Naive thymus-derived CD8-positive, alpha-beta T cell (primary cell): ENCODE measurements at places on chromosomes 3 and 15.

- H3K36me3 ChIP-seq = peaks cover under 1% of the 10 kb centered on the region
- peak overlapping the region; percentile 97 for H3K4me3 ChIP-seq
- H3K27ac ChIP-seq = peak overlapping the region; percentile 98
Measured at GRCh38 chr3:122679882-122680474, 661 bp upstream of the PARP14 start.

DNA sequence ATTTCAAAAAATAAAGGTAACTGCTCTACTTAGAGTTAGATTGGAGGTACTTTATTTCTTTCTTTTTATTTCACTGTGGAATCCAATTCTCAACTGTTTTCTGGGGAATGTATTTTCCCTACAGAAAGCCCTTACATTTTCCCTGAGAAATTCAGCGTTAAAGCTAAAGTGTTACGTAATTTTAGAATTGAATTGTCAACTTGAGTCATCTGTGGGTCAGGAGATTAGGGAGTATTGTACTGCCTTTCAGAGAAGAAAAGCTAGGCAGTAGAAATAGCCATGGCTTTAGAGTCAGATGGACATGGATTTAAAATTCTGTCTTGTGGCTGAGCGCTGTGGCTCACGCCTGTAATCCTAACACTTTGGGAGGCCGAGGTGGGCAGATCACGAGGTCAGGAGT lies 728.6 kb downstream of the ROBO1 start:
- H3K4me3 ChIP-seq = no peak overlapping the region
- DNase-seq = no peak
- no peaks in the 10 kb centered on the region for H3K27me3 ChIP-seq
- no peak overlapping the region for H3K27ac ChIP-seq

- no peak for DNase-seq
- H3K4me1 ChIP-seq = no peaks in the 10 kb centered on the region
- no peak overlapping the region for H3K4me3 ChIP-seq
- no peaks in the 10 kb centered on the region for H3K27me3 ChIP-seq
- H3K36me3 ChIP-seq = no peaks in the 10 kb centered on the region
Measured at GRCh38 chr3:132997404-132998185, 40.6 kb upstream of the TMEM108 start.

- H3K36me3 ChIP-seq = no peaks in the 10 kb centered on the region
- DNase-seq = no peak
- peaks cover 2% of the 10 kb centered on the region for H3K4me1 ChIP-seq
- H3K4me3 ChIP-seq = no peak overlapping the region
Measured at GRCh38 chr3:16069149-16069922, 105.1 kb upstream of the GALNT15 start.

- no peaks in the 10 kb centered on the region for H3K36me3 ChIP-seq
- peaks cover 6% of the 10 kb centered on the region for H3K27me3 ChIP-seq
- no peak overlapping the region for H3K27ac ChIP-seq
- H3K4me3 ChIP-seq = no peak overlapping the region
Measured at GRCh38 chr3:72665701-72666446, 182.4 kb downstream of the SHQ1 start.

DNA sequence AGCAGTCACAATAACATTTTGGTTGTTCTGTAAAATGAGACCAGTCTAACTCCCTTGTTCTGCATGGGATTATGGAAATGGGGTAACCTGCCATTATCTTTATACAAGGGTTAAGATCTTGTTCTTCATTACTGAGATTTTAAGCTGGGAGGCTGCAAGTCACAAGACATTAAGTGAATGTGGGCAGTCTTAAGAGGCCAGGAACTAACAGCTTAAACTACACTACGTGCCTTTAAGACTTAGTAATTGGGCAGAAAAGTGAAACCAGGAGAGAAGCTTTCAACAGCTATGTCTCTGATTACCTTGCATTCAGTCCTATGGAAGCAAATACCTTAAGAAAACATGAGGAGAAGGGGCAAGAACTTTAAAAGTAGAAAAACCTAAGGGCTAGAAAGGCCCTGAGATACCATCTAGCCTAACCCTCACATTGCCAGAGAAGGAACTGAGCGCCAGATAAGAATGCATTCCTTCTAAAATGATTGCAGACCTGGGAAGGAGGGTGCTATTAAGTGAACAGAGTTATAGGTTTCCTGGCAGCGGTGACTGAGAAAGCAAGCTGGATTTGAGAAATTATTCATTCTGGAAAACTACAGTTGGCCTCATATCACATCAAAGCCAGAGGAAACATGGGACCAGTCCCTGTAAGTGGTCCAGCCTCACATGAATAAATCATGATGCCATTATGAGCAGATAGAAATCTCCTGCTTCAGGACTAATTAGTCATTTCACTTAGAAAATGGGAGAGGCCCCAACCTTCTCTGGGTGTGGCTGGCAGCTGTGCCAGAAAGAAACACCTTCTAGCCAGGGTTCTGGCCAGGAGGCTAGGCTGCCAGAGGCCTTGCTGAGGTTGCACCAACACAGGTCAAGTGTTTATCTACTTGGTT lies 32.9 kb downstream of the DAPK2 start:
- DNase-seq = no peak
- H3K27me3 ChIP-seq = no peaks in the 10 kb centered on the region
- H3K4me3 ChIP-seq = no peak overlapping the region

DNA sequence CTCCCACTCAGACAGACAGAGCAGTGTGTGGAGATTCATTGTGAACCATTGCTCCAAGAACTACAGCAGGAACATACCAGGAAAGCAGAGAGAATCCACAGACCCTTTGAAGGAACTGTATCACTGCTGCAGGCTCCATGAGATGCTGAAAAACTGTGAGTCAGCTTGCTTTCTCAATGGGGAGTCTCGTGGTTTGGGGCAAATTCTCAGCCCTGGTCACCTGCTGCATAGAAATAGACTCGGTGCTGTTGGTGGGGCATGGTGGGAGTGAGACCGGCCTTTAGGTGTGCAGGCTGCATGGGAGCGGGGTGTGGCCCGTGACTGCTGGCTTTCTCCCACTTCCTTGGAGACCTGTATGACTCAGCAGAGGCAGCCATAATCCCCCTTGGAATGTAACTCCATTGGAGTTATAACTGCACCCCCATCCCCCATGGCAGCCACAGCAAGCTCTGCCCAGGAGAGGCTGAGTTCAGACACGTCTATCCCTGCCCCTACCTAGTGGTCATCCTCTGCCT lies 35.6 kb downstream of the ALCAM start:
- DNase-seq = no peak
- peaks cover 9% of the 10 kb centered on the region for H3K36me3 ChIP-seq
- peaks cover 4% of the 10 kb centered on the region for H3K27me3 ChIP-seq
- no peak overlapping the region for H3K4me3 ChIP-seq
- H3K27ac ChIP-seq = no peak overlapping the region

GRCh38 chr3:110909839-110910238 lies 161.8 kb upstream of the NECTIN3 start:
- no peak for DNase-seq
- no peak overlapping the region for H3K27ac ChIP-seq
- H3K4me1 ChIP-seq = no peaks in the 10 kb centered on the region
- H3K4me3 ChIP-seq = no peak overlapping the region
- H3K36me3 ChIP-seq = no peaks in the 10 kb centered on the region
- no peaks in the 10 kb centered on the region for H3K27me3 ChIP-seq

- no peaks in the 10 kb centered on the region for H3K36me3 ChIP-seq
- peaks cover 22% of the 10 kb centered on the region for H3K27me3 ChIP-seq
- no peak for DNase-seq
- no peaks in the 10 kb centered on the region for H3K4me1 ChIP-seq
- H3K4me3 ChIP-seq = no peak overlapping the region
Measured at GRCh38 chr15:29418931-29419330, 149.3 kb upstream of the NSMCE3 start.

GRCh38 chr15:91882858-91883586 lies 29.5 kb downstream of the SLCO3A1 start:
- H3K36me3 ChIP-seq = peaks cover 7% of the 10 kb centered on the region
- no peaks in the 10 kb centered on the region for H3K27me3 ChIP-seq
- no peak for DNase-seq
- peaks cover 34% of the 10 kb centered on the region for H3K4me1 ChIP-seq
- no peak overlapping the region for H3K4me3 ChIP-seq

- H3K27ac ChIP-seq = no peak overlapping the region
- no peak for DNase-seq
- no peaks in the 10 kb centered on the region for H3K27me3 ChIP-seq
- no peak overlapping the region for H3K4me3 ChIP-seq
- no peaks in the 10 kb centered on the region for H3K36me3 ChIP-seq
- peaks cover 8% of the 10 kb centered on the region for H3K4me1 ChIP-seq
Measured at GRCh38 chr15:77608774-77609173, 23.9 kb downstream of the LINGO1 start.

DNA sequence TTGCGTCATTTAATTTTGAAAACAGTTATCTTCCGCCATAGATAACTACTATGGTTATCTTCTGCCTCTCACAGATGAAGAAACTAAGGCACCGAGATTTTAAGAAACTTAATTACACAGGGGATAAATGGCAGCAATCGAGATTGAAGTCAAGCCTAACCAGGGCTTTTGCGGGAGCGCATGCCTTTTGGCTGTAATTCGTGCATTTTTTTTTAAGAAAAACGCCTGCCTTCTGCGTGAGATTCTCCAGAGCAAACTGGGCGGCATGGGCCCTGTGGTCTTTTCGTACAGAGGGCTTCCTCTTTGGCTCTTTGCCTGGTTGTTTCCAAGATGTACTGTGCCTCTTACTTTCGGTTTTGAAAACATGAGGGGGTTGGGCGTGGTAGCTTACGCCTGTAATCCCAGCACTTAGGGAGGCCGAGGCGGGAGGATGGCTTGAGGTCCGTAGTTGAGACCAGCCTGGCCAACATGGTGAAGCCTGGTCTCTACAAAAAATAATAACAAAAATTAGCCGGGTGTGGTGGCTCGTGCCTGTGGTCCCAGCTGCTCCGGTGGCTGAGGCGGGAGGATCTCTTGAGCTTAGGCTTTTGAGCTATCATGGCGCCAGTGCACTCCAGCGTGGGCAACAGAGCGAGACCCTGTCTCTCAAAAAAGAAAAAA lies 1.2 kb downstream of the B2M start:
- peaks cover 55% of the 10 kb centered on the region for H3K36me3 ChIP-seq
- no peaks in the 10 kb centered on the region for H3K27me3 ChIP-seq

DNA sequence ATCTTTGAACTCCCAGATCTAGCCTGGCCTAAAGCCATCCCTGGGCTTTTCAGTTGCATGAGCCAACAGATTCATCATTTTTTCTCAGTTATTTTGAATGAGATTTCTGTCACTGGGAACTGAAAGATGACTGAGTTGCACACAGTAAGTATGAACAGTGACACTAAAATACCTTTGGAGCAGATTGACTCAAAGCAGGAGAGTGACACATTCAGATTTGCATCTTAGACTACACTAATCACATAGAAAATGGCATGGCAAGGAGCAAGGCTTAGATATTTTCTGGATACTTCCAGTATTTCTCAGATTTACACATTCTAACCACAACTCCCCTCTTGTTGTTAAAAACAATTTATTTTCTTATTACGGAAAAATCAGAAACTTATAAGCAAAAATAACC lies 32.8 kb downstream of the SEC62 start:
- no peaks in the 10 kb centered on the region for H3K27me3 ChIP-seq
- no peak overlapping the region for H3K4me3 ChIP-seq
- H3K36me3 ChIP-seq = peaks cover 19% of the 10 kb centered on the region
